ENCODE measurements at places on chromosomes 6 and 20.

GRCh38 chr6:154234019-154234772 is 122.4 kb downstream of the IPCEF1 start:
- no peak for DNase-seq

- DNase-seq, result no peak
These were observed 104.3 kb downstream of the SULF2 start for GRCh38 chr20:47680804-47681529.

DNA sequence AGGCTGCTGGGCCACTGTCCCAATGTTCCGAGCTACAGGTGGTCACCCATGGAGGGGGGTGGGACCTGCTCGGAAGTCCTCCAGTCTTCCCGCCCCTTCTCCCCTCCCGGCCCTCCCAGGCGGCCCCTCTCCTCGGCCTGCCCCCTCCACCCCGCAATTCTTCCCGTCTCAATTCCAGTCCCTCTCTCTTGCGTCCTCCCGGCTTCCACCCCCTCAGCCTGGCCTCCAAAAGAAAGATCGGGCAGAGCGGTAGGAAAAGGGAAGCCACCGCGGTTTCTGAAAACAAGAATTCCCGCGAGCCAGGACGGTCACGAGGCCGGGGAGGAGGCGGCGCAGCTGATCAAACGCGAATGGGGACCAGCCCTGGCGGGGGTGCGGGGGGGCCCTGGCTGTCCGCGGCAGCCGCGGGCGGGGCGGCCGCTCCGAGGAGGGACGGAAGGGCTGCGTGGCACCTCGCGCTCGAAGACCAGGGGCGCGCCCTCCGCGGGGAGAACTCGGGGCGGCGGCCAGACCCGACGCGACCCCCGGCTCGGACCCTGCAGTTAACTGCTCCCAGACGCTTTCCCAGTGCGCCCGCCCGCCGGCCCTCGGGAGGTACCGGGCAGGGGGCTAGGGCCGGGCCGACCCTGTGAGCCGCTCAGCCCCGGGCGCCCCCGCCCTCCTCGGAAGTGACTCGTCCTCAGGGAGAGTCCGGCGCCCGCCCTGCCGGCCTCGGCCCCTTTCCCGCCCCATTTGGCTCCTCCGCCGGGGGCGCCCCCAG is 1.0 kb downstream of the PXDC1 start:
- DNase-seq, result no peak

DNA sequence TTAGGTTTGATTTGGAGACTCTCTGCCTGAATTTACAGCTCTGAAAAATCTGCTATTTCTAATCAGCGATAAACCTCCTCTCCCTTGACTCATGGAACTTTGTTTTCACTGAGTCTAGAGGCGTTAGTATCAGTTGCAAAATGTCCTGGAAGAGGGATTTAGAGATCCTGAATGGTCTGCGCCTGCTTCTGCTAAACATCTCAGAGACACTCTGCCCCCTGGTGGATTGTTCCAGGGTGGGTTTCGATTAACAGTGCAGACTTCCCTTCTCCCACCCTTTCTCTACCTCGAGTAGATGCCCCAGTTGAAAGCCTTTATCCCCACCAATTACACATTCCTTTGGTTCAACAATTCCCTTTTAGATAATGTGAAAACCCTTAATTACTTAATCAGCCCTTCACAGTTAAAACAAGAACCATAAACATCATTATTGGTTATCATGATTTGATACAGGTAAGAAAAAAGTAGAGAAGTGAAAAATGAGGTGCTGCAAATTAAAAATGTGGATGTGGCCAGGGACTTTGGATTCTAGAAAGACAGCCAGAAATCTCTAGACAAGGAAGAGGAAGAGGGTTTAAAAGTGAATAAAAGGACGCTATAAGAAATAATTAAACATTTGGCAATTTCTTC is 5.5 kb downstream of the HTR1B start:
- DNase-seq, result no peak

DNA sequence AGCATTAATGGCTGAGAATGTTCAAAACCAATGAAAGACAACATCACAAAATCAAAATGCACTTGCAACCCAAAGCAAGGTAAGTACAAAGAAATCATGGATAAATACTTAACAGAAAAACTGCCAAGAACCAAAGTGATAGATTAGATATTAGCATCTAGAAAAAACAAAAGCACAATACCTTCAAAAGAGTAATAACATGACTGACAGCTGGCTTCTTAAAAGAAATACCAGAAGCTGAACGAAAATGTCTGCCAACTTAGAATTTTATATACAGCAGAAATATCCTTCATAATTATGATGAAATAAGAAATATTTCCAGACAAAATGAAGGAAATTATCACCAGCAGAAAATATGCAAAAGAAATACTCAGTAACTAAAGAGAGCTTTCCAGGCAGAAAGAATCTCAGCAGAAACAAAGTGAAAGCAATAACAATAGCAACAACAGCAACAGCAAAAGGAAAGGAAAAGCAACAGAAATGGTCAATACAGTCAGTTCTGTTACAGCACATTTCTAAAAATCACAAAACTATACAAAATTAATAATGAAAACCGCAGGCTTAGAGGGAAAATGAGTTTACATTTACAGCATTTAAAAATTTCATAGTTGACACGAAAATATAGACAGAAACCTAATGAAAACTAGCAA is 121.5 kb upstream of the MAN1A1 start:
- no peak for DNase-seq

- DNase-seq, result no peak
These were observed 8.5 kb downstream of the SYNGAP1 start for GRCh38 chr6:33428224-33428965.

DNA sequence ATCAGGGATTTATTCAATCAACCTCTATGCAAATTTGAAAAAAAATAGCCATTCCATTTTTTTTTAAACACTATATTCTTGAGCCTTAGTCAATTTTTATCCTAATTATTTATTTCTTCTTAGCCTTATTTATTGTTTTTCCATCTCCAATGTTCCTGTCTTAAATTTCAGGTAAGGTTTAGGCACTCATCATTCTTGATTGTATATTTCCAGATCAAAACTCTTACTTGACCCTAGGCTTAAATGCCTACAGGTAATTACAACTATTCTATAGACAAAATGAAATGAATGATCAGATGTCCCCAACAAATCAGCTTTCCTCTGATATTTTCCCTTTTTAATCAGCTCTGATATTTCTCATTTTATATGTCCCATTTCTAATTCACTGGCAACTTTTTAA is 402.6 kb upstream of the EPHA7 start:
- DNase-seq, result no peak

DNA sequence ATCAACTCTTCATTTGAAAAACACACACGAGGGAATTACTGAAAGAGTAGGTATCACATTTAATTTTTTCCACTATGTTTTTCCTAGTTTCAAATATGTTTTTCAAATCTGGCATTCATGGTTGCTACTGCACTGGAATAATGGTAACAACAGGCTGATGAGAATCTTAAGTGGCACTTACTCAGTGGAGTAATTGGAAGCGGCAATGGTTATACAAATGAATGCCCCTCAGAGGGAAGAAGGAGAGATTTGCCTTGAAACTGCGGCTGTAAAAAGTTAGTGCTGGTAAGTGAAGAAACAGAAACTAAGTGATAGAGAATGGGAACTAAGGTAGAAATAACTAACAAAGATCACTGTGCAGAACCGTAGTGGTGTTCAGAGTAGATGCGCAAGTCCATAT is 41.0 kb upstream of the PDE7B start:
- DNase-seq, result no peak

Measured in stimulated activated CD4-positive, alpha-beta T cell treated with anti-CD3 and anti-CD28 coated beads, Interleukin-1b, Interleukin-23, amount 100 ng/mL, for 1 hour (primary cell).